CD4-positive, alpha-beta T cell treated with Interleukin-6 for 4 hours (primary cell): ENCODE measurements at places on chromosomes 1 and 21.

- no peak for DNase-seq
Measured at GRCh38 chr1:42266253-42267135, 68.5 kb downstream of the FOXJ3 start.

DNA sequence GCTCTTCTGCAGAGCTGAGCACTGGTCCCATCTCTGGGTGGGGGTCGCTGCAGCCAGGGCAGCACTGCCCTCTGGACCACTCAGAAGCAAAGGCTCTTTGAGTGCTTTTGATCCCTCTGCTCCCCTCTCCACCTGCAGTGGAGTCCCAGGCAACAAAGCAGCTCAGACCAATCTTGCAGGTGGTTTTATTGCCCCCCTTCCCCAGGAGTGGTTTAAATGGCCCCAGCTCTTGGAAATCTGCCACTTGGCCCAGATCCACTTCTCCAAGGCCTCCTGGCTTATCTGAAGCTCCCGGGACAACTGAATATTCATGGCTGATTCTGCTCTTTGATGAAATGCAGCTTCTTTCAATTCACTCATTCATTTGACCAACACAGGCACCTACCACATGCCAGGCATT, 2.7 kb downstream of the STUM start:
- no peak for DNase-seq

GRCh38 chr1:200364091-200364759, 45.6 kb downstream of the ZNF281 start:
- no peak for DNase-seq

- DNase-seq, result no peak
Measured at GRCh38 chr21:45874716-45875415, 106.7 kb upstream of the COL6A1 start.

- peak; percentile 79 for DNase-seq
Measured at GRCh38 chr1:162069334-162070093, at the start of gene NOS1AP. Gene NOS1AP, plus strand, starts transcription at chr1:162069691. Its CDS starts 487 bp downstream, at chr1:162070178.

DNA sequence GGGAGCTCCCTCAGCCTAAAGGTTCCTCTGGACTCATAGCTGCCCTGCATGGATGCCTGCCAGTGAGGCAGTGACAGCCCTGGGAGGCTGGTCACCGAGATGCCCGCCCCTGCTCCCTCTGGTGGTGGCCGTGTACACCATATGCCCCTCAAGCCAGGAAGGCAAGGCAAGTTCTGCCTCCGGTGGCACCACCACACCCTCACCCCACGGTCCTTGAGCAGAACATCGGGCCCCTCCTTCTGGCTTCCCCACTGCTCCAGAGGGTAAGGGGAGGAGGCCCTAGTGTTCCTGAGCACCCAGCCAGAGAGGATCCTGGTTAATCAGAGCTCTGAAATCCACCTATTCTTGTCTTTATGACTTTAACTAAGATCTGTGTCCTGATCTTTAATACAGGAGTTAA, 1.5 kb upstream of the S100A14 start:
- DNase-seq, result peak; percentile 85
